ENCODE measurements at places on chromosomes 16 and 17. TPM values are rescaled to one million over a fixed set of nuclear protein-coding genes. Genes with fewer than 3 reads are reported as not detected.

EFCAB5 gene
- 2.6 TPM for total RNA-seq

LRRC3C gene
- 0.44 TPM for total RNA-seq

CDC42EP4 gene
- total RNA-seq = 0.21 TPM

TMEM238L gene
- total RNA-seq = not detected

TNP2 gene
- total RNA-seq = not detected

PRSS33 gene
- total RNA-seq = not detected

IRX6 gene
- total RNA-seq = not detected

HOXB4 gene
- 1.8 TPM for total RNA-seq

PRSS21 gene
- total RNA-seq = 2.9 TPM

LHX1 gene
- not detected for total RNA-seq

CMTM3 gene
- 55.8 TPM for total RNA-seq

IRX3 gene
- not detected for total RNA-seq

LITAFD gene
- not detected for total RNA-seq

KRT222 gene
- not detected for total RNA-seq

C17orf67 gene
- total RNA-seq = 8.0 TPM

NTN3 gene
- not detected for total RNA-seq

HES7 gene
- not detected for total RNA-seq

MYO1C gene
- 18.0 TPM for total RNA-seq

TPSB2 gene
- total RNA-seq = not detected

EVI2B gene
- 146 TPM for total RNA-seq

KCNH6 gene
- total RNA-seq = not detected

SRCAP gene
- 110 TPM for total RNA-seq

NKD1 gene
- total RNA-seq = 4.1 TPM

ADAD2 gene
- total RNA-seq = not detected

PMP22 gene
- 0.27 TPM for total RNA-seq

CES5A gene
- total RNA-seq = not detected

CFDP1 gene
- 39.0 TPM for total RNA-seq

FOXN1 gene
- not detected for total RNA-seq

CYGB gene
- total RNA-seq = 2.1 TPM

LGALS9B gene
- not detected for total RNA-seq

MIS12 gene
- 48.6 TPM for total RNA-seq

OTOA gene
- 0.14 TPM for total RNA-seq

KIF19 gene
- not detected for total RNA-seq

IGSF6 gene
- 0.69 TPM for total RNA-seq

PGAP3 gene
- 33.5 TPM for total RNA-seq

MRPL58 gene
- 29.4 TPM for total RNA-seq

CEP295NL gene
- total RNA-seq = 0.86 TPM

PLA2G15 gene
- 6.3 TPM for total RNA-seq

PPY gene
- not detected for total RNA-seq

CA5A gene
- total RNA-seq = not detected

CD300LF gene
- total RNA-seq = 0.36 TPM

C1QL1 gene
- not detected for total RNA-seq

OR4D1 gene
- 2.9 TPM for total RNA-seq

TPSD1 gene
- not detected for total RNA-seq

CDRT4 gene
- total RNA-seq = 8.0 TPM

GJD3 gene
- not detected for total RNA-seq

CHST4 gene
- not detected for total RNA-seq

ZNF232 gene
- total RNA-seq = 18.9 TPM

GRB7 gene
- not detected for total RNA-seq

ARHGAP44 gene
- not detected for total RNA-seq

LDHD gene
- total RNA-seq = not detected

ZNF19 gene
- 17.5 TPM for total RNA-seq

PRSS53 gene
- 11.1 TPM for total RNA-seq

PLEKHH3 gene
- not detected for total RNA-seq

PERCC1 gene
- 2.3 TPM for total RNA-seq

CRYBA1 gene
- not detected for total RNA-seq

Measured in naive thymus-derived CD8-positive, alpha-beta T cell (primary cell).